ENCODE measurements at places on chromosomes 2 and 18. TPM values are rescaled to one million over a fixed set of nuclear protein-coding genes. Genes with fewer than 3 reads are reported as not detected.

GRCh38 chr18:568731-569130 is 11.4 kb upstream of the CETN1 start:
- DNase-seq: no peak

GRCh38 chr2:42775810-42776209 is 11.9 kb upstream of the OXER1 start:
- DNase-seq: no peak

DNA sequence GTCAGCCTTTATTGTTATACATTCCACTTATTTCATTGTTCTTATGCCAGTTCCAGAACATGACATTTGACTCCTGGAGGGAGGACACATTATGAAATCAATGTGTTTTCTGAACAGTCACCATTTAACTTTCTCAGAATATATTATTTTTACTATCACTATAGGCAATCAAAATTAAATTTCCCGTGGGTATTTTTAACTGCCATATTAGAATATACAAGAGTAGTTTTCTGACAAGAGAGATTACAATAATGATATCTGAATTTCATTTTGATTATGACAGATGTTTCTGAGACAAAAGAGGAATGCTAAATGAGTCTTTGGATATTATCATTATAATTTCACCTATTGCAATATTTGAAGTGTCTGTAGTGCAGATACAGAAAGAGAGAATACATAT is 64.4 kb upstream of the FSIP2 start:
- DNase-seq: no peak

Gene IL37
- total RNA-seq: not detected

DNA sequence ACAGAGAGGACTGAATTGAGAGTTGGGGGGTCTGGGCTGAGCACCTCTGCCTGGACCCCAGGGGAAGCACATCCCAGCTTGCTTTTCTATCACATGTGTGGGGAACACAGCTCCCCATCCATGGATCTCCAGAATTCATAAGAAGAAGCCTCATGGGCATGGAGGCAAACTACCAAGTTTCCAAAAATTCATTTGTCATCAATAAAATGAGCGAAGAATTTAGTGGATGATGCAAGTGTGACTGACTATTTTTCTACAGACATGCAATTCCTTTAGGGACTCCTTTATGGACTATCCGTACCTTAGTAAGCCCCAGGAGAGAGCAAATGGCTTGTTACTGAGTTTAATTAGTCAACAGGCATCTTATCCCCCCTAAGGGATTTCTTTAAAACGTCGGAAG is 33.1 kb downstream of the ACKR3 start:
- no peak for DNase-seq

Gene RFX8
- total RNA-seq: 2.2 TPM

GRCh38 chr2:134952608-134953007 is 34.0 kb downstream of the CCNT2 start:
- no peak for DNase-seq

GRCh38 chr2:216426938-216427337 is 14.7 kb downstream of the SMARCAL1 start:
- DNase-seq: no peak

DNA sequence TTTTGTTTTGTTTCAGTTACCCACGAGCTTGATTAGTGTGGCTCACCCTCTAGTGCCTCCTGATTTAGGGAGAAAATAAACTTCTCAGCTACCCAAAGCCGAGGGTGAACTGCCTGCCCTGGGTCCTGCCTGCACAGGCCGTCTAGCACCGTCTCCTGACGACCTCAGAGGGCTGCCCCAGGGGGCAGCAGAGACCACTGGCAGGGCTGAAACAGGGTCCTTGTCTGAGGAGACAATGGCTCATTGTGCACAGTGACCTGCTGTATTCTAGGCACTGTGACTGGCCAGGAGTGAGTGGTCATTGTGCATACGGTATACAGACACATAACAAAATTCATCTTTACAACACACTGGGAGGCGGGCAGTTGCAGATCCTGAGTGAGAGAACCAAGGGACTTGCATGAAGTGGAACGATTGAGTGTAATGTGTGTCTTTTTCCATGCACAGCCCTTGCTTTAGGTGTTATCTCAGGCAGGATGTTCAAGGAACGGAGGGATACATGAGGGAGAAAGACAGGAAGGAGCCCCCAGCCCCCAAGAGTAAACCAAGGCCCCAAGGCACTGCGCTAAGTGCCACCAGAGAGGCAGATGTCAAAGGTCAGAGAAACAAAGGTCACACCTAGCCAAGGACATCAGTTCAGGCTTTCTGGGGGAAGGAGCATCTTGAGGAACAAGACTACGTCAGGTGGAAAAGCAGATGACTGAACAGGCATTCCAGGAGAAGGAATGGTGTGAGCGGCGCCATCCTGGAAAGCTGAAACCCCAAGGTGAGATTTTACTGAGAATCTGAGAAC is 421.3 kb downstream of the LPIN1 start:
- no peak for DNase-seq

- DNase-seq: no peak
Observed at GRCh38 chr18:36155851-36156757, 26.4 kb downstream of the ELP2 start.

Gene UGT1A8
- not detected for total RNA-seq

- no peak for DNase-seq
Observed at GRCh38 chr2:106816974-106817373, 69.0 kb downstream of the ST6GAL2 start.

- DNase-seq: no peak
Observed at GRCh38 chr2:49224426-49225010, 70.2 kb upstream of the FSHR start.

DNA sequence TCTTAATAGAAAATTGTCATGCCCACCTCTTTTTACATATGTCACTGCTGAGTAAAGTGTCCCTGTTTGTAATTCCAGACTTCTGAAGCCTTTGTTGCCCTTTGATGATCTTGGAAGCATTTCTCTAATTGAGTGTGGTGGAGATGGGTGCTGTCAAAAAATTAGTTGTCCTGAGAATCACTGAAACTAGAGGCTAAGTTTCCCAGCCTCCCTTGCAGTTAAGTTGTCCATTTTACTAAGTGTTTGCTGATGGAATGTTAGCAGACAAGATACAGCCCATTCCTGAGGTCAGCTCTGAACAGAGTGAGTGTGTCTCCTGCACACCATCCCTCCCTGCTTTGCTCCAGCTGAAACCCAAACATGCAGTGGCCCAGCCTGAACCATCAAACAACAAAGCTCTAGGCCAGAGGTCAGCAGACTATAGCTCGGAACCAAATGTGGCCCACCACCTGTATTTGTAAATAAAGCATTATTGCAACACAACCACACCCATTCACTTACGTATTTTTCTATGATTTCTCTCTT is 28.1 kb upstream of the TMEM177 start:
- no peak for DNase-seq

Gene OTOS
- total RNA-seq: not detected

Gene TET3
- 21.0 TPM for total RNA-seq

Gene CD8B2
- 7.3 TPM for total RNA-seq

DNA sequence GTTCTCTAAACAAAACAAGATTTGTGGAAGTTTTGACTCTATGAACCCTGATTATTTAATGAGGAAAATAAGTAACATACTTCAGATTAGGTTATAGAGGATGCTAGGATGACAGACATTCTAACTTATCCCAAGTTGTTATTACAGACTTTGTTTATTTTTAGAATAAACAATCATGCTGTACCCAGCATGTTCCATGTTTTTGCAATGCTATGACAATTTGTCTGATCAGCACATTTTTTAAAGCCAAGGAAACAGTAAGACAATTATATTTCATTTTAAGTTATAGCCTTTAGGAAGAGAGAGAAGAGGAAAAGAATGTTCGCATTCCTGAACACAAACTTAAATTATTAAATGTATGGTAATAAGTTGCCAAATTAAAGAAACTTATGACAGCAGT is 119.8 kb downstream of the KYNU start:
- no peak for DNase-seq

Gene TLX2
- total RNA-seq: 0.88 TPM

DNA sequence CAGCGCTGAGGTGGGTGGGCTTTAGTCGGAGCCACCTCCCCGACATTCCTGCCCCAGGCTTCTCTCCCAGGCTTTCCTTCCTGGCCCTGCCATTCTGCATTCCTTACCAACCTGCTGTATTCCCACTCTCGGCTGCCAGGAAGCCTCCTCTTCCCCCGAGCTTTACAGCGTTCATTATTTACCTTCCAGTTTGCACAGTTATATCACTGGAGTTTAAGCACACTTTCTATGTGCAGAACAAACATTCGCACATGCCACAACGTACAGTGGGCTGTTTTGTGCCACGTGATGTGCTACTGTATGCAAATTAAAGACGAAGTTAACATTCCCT is 246.3 kb downstream of the SOX11 start:
- no peak for DNase-seq

Gene NEURL3
- total RNA-seq: not detected

GRCh38 chr2:173151671-173152401 is 76.2 kb downstream of the MAP3K20 start:
- no peak for DNase-seq

Gene PAX8
- 3.2 TPM for total RNA-seq

Gene KCNG2
- total RNA-seq: not detected

Gene TMEM247
- not detected for total RNA-seq

GRCh38 chr2:43169987-43170386 is 56.4 kb downstream of the ZFP36L2 start:
- peak; percentile 76 for DNase-seq

GRCh38 chr2:34844629-34845028 is 1245.5 kb upstream of the FAM98A start:
- DNase-seq: no peak

DNA sequence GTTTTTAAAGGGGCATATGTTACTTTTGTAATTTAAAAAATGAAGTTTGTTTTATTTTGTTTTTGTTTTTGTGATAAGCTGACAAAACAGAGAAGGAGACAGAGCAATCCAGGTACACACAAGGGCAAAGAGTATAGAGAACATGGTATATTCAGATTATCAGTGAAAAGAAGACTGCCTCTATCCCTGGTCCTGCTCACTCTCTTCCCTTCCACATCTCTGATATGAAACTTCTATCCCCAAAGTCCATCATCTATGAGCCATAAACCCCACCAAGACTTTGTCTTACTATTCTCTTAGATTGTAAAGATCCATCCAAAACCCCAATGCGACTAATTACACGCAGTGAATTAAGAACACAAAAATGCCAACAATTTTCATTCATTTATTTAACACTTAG is 16.6 kb downstream of the ROCK2 start:
- no peak for DNase-seq

All from activated naive CD8-positive, alpha-beta T cell treated with anti-CD3 and anti-CD28 coated beads, Interleukin-2, amount 10 ng/mL, durations not matched to agents 7 days and 5 days (primary cell).